ENCODE measurements at places on chromosomes 3 and 15.

DNA sequence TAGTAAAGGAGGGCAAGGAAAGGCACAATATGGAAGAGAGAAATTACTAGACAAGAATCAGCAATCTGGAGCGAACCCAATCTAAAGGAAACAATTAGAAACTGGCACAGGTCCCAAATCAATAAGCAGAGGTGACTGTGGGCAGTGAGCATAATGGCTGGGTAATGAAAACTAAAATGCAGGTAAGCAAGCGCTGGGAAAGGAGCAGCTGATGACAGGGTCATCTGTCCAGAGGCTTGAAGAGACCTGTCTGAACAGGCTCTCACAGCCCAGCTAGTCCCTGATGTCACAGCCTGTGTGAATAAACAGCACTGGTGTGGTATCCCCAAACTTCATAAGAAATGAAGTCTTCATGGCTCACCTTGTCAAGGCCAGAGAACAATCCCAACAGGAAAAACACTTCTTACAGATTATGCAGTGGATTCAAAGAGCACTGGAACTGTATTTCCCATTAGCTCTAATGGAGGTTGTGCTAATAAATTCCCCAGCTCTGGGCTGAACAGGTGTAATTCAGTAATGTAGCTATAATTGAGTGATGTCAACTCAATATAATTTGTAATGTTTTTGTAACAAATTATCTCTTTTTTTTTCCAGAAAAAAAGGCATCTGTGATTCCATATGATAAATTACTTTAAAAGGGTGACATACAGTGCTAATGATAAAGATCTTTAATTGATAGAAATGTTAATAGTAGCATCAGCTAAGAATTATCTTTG, 197.3 kb downstream of the FHIT start:
- no peak for DNase-seq

GRCh38 chr3:72130565-72130964, 345.6 kb upstream of the PROK2 start:
- DNase-seq: no peak

DNA sequence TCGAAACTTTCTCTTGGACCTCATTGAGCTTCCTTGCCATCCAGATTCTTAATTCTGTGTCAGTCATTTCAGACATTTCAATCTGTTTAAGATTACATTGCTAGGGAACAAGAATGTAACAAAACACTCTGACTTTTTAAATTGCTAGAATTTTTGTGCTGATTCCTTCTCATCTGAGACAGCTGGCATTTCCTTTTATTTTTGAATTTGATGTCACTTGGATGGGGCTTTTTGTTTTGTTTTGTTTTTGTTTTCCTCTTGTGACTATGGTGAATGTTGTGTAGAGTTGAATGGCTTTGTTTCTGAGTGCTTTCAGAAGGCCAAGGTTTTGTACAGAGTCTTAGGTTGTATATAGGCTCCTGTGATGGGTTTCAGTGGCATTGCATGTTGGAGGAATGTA, 1129.3 kb downstream of the NAALADL2 start:
- no peak for DNase-seq

- no peak for DNase-seq
Observed at GRCh38 chr3:105686278-105686897, 182.4 kb downstream of the CBLB start.

DNA sequence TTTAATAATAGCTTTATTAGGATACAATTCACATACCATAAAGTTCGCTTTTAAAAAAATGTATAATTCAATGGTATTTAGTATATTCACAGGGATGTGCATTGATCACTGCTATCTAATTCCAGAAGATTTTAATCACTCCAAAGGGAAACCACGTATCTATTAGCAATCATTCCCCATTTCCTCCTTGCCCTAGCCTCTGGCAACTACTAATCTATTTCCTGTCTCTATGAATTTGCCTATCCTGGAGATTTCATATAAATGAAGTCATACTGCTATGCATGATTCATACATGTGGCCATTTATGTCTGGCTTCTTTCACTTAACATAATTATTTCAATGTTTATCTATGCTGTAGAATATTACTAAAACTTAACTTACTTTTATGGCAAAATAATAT, 32.0 kb upstream of the CASR start:
- DNase-seq: no peak

- DNase-seq: no peak
Observed at GRCh38 chr15:75732177-75732808, 19.6 kb upstream of the CSPG4 start.
